ENCODE measurements at places on chromosomes 4 and X.

DNA sequence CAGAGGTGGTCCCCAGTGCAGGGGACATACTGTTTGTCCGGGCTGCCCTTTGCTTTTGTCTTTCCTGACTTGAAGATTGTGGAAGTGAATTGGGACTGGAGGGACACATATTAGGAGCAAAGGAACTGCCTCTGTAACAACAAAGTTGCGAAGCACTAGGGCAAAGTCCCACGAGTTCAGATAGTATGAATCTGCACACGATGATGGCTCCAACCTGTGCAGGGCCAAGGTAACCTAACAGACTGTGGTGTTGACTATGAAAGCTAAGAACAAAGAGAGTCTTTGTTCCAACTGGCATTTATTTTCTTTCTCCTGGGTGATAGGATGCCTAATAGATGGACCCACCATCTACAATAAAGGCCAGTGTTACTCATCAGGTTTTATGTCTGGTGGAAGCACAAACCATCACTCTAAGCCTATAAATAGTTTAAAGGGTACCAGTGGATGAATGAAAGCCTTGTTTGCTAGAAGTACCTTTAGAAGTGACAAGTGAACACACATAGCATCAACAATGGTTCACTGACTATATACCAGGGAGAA is 71.8 kb downstream of the TMA16 start:
- no peak for DNase-seq

- DNase-seq = peak; percentile 8
These were observed 34.1 kb upstream of the HHIP start for GRCh38 chr4:144611850-144612249.

GRCh38 chr4:62159306-62159705 is 959.2 kb downstream of the ADGRL3 start:
- no peak for DNase-seq

DNA sequence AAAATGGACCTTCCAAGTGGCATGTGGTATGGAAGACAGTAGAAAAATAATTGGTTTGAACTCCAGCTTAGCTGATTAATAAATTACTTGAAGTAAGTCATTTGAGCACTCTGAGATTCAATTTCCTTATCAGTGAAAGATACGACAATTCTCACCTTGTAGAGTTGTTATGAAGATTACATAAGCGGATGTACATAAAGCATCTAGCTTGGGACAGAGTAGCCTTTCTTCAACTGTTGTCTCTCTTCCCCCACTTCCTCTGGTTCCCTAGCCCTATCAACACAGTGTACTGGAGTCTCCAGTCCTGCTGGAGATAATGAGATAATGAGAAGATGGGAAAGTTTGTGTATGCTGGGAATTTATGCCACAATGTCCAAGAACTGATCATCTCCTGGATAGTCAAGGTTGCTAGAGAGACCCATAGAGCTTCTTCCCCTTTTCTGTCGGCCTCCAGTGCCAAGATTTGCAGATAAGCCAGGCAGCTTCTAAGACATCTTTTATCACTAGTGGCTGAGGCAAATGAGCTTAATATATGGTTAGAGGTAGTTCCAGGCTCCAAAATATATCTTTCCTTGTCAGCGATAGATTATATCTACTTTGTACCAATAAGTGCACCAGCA is 33.9 kb downstream of the VSIG4 start:
- DNase-seq = no peak

- no peak for DNase-seq
These were observed 38.9 kb upstream of the C4orf50 start for GRCh38 chr4:6056976-6057766.

- DNase-seq = no peak
These were observed 11.2 kb downstream of the IDS start for GRCh38 chrX:149493567-149494562.

DNA sequence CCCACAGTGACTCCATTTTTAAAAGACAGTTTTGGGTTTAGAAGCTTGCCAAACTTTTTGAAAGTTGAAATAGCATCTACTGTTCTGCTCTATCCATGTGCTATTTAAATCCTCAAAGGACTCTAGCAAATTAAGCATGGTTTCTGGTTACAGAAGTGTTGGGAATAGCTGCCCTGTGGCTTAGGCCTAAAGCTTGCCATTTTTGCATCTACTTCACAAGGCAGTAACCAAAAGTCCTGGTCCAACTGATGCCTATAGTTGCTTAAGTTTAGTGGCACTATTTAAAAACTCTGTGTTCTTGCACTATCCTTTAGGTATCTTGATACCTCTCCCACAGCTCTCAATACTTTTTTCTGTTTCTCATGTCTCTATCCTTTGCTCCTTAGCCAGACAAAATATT is 251.0 kb upstream of the GPC4 start:
- DNase-seq = no peak

GRCh38 chr4:111959222-111959621 is 186.0 kb upstream of the FAM241A start:
- DNase-seq = no peak

DNA sequence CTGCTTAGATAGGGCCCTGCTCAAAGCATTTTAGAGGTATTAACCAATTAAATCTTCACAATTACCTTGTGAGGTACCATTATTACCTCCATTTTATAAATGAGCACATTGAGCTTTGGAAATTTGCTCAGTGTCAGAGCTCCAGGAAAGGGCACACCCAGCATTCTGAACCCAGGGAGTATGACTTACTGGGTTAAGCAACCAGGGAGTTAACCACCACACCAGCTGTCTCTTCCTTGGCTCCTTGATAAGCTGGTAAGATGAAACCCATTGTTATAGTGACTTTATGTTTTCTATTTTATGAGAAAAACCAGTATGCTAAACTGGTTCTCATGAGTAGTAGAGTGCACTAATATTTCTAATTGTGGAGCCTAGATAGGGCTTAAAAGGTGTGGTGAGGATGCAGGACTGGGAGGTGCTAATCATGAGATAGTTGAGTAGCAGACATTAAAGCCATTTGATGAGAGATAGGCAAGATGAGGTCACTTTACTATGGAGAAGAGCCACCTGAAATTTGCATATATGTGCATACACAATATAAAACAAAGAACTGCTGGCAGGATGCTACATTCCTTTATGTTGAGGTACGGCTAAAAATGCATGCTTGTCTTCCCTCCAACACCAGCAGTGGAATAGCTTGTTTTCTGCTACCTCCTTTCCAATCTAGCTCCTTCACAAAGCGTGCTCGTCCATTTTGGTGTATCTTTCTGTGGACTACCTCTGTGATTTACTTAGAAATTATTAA is 556.1 kb downstream of the SPRY1 start:
- peak; percentile 54 for DNase-seq

- DNase-seq = no peak
These were observed 55.3 kb downstream of the EGF start for GRCh38 chr4:109967798-109968520.

DNA sequence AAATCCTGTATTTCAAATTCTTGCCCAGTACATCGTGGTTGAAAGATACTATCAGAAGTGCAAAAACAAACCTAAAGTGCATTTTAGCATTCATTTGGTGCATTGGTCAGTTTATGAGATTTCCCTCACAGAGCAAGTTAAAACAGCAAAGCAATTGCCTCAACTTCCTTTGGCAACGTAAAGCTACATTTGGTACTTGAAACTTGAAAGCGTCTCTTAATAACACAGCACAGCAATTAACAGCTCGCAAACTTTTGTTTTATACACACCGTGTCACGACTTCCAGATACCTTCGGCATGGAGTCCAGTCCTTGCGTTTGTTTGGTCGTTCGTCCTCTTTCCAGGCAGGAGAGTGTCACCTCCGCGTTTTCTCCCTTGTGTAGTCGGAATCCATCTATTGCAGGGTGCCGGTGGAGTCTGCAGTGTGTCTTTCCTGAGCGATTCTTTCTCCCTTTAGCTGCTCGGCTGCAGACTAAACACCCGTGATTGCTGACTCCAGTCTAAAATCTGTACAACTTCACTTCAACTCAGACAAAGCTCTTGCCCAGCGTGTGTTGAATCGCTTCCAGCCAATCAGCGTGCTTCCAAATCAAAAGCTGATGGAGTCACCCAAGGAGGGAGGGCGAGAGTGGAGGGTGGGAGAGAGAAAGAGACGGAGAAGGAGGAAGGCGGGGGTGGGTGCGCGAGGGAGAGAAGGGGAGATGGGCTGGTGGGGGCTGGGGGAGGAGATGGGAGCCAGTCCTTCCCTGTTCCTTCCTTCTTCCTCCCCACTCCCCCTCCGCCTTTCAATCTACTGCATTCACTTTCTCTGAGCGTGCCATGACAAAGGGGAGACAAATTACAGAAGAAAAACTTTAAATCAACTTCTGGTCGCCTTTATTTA is at the start of gene PCDH18:
Gene PCDH18 (minus strand): TSS at position 509 of the 883 bp plus-strand sequence. CDS start 406 bp downstream, at position 103.
- no peak for DNase-seq

GRCh38 chrX:135480076-135480475 is 40.4 kb upstream of the INTS6L start:
- no peak for DNase-seq

- no peak for DNase-seq
These were observed 92.0 kb upstream of the PTPN13 start for GRCh38 chr4:86502081-86502480.

DNA sequence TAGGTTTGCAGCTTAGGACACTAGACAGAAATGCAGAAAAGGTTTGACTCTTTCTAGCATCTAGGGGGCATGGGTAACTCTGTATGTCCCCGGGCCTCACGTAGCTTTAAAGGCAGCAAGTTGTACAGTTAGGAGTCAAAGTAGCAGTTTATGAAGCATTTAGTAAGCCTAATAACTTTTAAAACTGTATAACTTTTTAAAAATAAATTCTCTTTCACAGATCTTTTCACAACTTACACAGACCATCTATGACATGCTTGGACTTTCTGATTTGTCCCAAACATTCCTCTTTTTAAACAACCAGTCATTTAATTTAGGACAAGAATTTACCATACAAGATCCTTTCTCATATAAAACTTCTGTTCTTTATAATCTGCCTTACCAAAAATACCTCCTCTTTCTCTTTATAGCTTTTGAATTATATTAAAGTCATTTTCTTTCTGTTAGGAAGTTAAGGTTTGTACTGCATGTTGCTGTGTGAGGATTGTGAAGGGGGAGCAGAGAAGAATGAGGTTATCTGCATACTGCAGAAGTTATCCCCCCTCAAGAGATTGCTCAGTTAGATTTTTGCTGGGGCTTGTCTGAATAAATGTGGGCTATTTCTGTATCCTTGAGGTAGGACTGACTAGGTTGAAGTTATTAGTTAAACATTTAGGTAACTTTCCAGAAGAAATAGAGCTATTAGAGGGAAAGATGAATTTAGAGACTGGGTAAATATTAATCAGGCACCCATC is 94.3 kb downstream of the CPE start:
- no peak for DNase-seq

DNA sequence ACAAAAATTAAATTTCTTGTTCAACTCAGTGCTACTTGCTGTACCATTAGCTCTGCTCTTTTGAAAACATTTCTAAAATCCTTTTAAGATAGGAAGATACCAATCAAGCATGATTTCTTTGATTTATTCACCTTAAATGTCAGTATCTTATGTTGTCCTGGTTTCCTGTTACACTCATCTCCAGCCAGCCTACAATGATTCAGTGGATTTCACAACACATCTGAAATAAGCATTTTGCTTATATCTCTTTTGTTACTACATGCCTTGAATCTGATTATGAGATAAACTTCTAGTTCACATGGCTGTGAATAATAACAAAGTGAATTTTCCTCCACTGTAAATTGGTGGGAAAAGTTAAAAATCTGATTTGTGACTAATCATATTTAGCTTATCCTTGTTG is 112.5 kb upstream of the BMP3 start:
- DNase-seq = no peak

GRCh38 chr4:4985844-4986243 is 33.4 kb downstream of the CYTL1 start:
- no peak for DNase-seq

- no peak for DNase-seq
These were observed 47.1 kb downstream of the ALG13 start for GRCh38 chrX:111728096-111728495.

- DNase-seq = no peak
These were observed 8.8 kb downstream of the DIPK2B start for GRCh38 chrX:45191820-45192409.
